ENCODE measurements at places on chromosomes 6 and 20.

GRCh38 chr6:41654151-41654697, 16.0 kb downstream of the MDFI start:
- DNase-seq: no peak

- DNase-seq: peak; percentile 79
These were observed 98.3 kb downstream of the JARID2 start for GRCh38 chr6:15344192-15344519.

- DNase-seq: no peak
These were observed 148.0 kb downstream of the TMEM200A start for GRCh38 chr6:130513770-130514169.

DNA sequence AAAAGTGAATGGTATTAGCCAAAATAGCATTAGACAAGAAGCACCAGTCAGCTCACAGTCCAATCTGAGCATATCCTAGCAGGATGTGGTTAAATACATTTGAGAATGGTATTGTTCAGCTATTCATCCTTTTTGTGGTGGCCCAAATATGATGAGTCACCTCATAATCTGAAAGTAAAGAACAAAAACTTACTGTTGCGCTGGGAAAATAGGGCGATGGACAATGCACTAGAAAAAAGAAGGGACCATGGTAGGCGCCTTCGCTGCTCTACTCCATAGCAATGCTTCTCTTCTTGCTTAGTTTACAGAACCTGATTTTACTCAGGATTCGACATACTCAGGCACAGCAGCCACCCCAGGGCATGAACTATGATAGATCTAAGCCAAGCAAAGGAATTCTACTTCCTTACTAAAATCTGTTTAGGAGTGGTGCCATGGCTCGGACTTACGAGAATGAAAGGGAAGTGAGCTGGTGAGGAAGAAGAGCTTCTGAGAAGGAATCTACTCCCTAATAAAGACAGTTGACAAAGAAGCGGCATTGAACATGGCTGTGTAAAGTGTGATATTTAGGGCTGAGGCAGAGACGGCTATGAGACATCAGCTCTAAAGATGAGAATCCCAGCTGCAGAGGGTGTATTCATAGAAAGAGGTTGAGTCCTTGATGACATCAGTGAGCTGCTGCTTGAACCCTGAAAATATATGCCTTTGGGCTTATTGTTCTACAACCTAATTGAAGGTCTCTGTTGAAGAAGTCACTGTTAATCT, 16.6 kb upstream of the FBXO9 start:
- no peak for DNase-seq

GRCh38 chr20:49482173-49482572, 295 bp downstream of the KCNB1 start:
- DNase-seq: no peak

- no peak for DNase-seq
These were observed 18.3 kb downstream of the SNX9 start for GRCh38 chr6:157841211-157841840.

DNA sequence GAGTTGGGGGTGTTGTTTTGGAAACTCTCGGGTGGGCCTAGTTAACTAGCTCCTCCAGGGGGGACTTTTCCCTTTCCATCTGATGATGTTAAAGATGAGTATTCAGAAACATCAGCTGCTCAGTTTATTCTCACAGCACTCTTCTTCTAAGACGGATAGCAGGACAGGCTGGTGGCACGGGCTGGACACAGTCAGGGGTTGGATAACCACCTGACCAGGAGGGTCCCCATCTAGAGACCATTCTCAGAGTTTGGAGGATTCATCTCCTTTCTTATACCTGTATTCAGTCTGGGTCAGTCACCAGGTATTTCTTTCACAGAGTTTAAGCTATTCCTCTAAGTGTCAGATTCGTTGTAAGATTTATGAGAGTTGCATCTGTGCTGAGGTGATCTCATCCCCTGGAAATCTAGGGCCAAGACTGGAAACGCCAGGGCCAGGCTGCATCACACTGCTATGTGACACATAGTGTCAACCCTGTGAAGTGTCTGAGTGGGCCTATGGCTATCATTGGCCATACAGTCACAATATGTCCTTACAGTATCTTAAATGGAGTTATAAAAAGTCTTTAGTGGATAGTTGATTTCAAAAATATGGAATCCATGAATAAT, 111.7 kb downstream of the FAM50B start:
- DNase-seq: no peak

GRCh38 chr6:3311826-3312225, 53.1 kb downstream of the PSMG4 start:
- no peak for DNase-seq

DNA sequence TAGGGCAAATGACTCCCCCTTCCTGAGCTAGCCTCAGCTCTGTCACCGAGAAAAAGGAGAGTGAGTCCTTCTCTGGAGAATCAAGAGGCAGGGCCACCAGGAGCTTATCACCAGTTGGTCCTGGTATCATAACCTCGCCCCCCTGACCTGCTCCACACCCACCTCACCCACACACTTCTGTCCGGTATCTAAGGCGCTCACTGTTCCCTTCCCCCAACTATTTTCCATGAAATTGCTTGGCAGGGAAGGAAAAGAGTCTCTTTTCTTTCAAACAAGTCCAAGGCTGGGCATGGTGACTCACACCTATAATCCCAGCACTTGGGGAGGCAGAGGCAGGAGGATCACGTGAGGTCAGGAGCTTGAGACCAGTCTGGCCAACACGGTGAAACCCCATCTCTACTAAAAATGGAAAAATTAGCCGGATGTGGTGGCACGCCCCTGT, 77.6 kb downstream of the ZMYND8 start:
- DNase-seq: no peak

- no peak for DNase-seq
These were observed 366.2 kb downstream of the TFAP2A start for GRCh38 chr6:10048370-10049297.

DNA sequence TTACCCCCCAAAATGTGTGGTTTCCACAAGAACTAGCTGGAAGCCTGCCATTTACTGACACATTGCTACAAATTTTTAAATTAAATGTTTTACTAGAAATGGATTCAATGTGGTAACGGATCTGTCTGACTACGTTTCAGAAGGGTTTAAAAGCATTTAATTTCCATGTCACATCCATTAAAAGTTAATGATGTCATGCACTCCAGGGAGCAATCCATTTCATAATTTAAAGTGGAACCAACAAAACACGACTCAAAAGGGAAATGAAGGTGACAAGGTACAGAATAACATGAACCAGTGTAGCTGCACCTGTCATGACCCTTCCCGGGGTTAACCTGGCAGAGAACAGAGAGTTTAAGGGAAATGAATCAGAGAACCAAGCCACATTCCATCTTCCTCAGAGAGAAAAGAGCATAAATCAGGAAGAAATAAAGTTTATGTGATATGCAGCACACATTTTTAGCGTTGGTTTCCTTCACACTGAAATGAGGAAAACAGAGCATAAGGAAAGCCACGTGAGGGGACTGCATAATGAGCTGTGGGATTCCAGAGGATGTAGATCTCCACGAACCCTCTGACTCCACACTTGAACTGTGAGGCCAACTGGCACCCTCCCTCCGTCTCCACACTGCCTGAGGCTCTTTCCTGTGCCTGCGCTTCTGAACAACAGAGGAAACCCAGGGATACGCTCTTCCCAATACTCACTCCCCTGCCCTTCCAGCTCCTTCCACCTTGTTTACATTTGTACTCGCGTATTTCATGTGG, 170.3 kb upstream of the AHI1 start:
- DNase-seq: no peak

- no peak for DNase-seq
These were observed 62.0 kb upstream of the HFE start for GRCh38 chr6:26025047-26025893.

DNA sequence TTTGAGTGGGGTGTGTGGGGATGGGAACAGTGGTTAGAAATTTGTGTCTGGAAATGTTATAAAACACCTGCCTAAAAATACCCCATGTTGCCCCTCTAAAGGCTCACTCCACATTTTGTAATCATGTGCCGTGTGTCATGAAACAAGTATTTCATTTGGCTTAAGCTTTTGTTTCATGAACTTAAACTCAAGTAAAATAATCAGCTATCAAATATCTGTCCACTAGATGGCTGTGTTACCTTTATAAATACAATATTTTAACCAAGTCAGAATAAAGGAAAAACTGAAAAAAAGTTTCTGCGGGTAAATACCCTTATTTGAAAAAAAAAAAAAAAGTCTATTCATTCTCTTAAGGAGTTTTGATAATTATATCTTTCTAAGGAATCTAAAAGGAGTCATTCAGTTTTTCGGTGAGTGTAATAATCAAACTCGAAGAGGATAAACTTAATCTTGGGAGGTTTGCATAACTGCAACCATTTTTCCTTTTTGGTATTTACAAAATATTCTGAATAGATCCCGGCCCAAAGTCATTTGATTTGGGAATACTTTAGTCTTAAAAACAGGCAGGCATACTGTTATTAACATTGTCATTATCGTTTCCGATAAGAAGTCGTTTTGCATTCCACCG, 29.9 kb upstream of the MTRF1L start:
- peak; percentile 26 for DNase-seq

GRCh38 chr20:48035961-48036731, 250.9 kb upstream of the SULF2 start:
- no peak for DNase-seq

- DNase-seq: no peak
These were observed 139.5 kb downstream of the C6orf58 start for GRCh38 chr6:127716465-127716864.

DNA sequence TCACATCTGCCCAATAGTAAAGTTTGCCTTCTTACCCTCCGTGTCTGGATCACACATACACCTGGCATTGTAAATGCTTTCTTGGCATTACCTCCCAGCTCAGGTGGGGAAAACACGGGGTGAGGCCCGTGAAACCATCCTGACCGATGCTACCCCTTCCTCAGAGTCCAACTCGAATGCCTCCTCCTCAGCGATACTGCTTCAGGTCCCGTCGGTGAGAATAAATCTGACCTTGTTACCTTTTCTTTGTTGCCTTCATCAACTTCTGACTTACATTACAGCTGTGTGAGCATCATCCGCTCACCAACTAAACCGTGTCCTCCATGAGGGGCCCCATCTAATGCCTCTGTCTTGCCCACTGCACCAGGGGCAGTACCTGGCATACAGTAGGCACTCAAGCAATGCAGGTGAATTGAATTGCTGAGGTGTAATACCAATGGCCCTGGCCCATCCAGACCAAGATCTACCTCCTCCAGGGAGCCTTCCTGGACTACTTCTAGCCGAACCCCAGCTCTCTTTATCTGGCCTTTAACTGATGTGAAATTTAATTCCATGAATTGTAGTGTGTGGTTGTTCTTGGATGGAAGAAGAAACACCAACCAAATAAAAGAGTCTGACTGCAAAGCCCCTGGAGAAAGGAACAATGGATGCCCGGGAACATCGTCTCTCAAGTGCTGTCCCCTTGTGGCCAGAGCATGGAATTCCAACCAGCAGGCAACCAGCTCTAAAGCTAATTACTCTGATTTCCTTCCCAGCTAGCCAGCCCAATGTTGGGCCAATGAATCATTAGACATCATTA, 141.5 kb downstream of the ANKRD60 start:
- DNase-seq: no peak

GRCh38 chr20:44589537-44589936, 7.2 kb downstream of the PKIG start:
- DNase-seq: no peak

GRCh38 chr20:44182135-44182765, 4.7 kb downstream of the JPH2 start:
- DNase-seq: no peak

DNA sequence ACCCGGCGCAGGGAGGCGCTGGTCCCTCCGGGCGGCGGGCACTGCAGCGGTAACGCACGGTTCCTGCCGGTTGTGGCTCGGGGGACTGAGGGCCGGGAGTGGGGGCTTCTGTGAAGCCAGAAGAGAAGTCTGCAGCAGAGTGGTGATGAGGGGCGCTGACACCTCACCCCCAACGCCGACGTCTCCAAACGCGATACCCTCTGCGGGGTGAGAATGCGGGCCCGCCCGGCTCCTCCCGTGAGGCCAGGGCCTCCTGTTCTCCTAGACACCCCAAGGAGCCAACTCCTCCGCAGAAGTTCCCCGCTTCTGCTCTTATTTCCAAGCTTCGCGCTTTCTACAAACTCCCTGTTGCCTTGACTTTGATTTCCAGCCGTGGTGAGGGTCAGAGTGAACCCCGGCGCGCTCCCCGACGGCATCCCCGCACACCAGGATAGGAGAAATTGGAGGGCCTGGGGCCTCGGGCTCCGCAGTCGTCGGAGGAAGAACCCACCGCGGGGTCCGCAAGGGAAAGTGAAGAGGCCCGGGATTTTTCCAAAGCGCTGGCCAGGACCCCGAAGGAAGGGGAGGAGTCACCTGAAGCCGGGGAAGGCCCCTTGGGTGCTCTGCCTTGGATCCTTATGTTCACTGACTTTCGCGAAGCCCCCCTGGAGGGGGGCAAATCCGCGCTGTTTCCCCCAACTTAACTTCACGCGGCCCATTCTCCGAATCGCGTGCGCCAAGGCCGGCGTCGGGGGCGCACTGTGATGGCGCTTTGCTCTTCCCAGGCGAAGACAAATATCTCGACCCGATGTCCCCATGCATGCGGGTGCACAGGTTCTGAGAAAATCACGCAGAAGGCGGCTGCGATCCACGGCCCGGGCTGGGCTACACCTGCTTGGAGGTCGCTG, 3.1 kb upstream of the INSM1 start:
- DNase-seq: no peak

DNA sequence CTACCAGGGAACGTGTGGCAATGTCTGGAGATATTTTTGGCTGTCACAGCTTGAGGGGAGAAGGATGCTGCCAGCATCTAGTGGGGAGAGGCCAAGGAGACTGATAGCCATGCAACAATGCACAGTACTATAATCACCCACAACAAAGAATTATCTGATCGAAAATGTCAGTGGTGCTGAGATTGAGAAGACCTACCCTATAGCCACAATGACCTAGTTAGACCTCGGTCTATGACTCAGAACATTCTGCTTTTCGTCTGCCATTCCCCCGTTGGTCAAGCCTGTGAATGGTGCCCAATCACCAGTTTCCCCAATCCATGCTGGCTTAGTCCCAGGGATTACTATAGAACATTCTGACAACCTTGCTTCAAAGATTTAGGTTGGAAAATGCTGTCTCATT, 93.5 kb downstream of the TMEM200A start:
- DNase-seq: no peak

DNA sequence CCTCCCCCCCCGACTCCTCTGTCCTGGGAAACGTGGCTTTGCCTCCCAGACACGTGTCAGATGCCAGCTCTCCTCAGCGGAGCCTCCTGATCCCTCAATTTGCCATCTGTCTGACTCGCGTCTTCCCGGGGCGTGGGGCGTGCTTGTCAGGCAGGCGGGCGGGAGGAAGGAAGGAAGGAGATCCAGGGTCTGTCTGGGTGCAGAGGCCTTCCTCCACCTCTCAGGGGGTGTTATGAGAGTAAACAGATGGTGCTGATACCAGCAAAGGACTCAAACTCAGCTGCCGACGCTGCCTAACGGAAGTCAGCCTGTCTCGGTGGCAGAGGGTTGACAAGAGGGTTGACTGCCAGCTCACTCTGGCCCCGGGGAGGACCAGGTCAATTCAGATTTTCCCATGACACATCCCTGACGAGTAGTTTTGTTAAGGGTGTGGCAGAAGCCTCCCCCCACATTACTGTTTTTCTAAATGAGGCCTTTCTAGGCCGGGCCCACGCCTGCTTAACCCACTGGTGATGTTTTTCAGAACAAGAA, 17.0 kb downstream of the UQCC2 start:
- DNase-seq: no peak

- no peak for DNase-seq
These were observed 217.7 kb downstream of the ATXN1 start for GRCh38 chr6:16543521-16543920.
